ENCODE measurements at places on chromosomes 1 and 21.

- peak; percentile 94 for DNase-seq
Observed at GRCh38 chr1:235018161-235018560, 110.5 kb downstream of the TOMM20 start.

DNA sequence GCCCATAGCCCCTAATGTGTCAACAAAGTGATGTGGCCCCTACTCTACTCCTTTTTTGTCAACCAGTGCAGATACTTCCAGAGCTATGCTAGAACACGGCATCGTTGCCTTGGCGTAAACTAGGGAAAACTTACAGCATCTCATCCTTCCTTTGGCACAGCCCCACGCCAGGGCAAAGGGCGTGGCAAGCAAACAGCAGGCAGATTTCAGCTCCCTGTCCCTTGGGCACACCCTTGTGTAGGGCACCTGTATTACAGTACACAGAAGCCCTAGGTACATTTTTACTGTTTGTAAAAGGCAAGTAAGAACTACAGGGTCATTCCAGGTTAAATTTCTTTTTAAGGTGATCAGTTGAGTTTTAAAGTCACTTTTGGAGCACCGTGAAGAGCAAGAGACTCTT, 29.3 kb downstream of the PRDX6 start:
- DNase-seq, result no peak

DNA sequence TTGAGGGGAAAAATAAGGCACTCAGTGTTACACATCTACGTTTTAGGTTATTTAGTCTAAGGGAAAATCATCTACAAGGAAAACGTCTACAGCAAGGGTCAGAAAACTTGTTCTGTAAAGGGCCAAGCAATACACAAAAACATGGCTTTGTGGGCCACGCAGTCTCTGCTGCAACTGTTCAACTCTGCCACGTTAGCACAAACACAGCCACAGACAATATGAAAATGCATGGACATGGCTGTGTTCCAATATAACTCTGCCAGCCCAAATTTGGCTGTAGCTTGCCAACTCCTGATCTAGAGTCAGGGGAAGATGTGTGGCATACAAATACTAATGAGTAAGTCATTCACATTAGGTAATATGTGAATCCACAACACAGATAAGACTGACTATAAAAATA, 40.7 kb downstream of the COA6 start:
- DNase-seq, result no peak

- no peak for DNase-seq
Observed at GRCh38 chr1:112264010-112264409, 132.0 kb upstream of the CTTNBP2NL start.

- no peak for DNase-seq
Observed at GRCh38 chr1:241611063-241611462, 29.1 kb downstream of the CHML start.

GRCh38 chr1:15337656-15338402, 71.9 kb upstream of the EFHD2 start:
- no peak for DNase-seq

DNA sequence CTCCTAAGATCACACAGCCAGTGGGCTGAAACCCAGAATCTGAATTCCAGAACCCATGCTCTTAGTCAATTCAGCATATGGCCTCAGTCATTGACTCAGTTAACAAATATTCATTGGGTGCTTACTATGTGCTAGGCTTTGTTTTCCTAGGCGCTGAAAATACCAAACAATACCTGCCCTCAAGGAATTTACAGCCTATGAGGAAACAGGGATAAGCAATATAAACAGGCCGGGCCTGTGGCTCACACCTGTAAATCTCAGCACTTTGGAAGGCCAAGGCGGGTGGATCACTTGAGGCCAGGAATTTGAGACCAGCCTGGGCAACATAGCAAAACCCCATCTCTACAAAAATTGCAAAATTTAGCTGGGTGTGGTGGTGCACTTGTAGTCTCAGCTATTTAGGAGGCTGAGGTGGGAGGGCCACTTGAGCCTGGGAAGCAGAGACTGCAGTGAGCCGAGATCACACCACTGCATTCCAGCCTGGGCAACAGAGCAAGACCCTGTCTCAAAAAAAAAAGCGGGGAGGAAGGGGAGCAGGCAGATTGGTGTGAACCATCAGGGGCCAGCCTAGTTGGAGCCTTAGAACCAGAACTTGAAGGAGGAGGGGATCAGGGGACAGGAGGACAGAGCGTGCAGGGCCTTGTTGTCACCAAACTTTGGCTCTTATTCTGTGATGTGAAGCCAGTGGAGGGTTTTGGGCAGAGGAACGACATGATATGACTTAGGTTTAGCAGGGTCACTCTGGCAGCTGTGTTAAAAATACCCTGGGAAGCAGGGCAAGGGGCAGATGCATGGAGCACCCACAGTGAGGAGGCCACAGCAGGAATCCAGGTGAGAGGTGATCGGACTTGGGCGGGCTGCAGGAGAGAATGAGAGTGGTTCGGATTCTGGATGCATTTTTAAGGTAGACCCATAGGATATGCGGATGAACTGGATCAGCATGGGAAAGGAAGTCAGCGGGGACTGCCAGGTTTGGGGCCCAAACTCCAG, 5.8 kb downstream of the TINAGL1 start:
- DNase-seq, result no peak

DNA sequence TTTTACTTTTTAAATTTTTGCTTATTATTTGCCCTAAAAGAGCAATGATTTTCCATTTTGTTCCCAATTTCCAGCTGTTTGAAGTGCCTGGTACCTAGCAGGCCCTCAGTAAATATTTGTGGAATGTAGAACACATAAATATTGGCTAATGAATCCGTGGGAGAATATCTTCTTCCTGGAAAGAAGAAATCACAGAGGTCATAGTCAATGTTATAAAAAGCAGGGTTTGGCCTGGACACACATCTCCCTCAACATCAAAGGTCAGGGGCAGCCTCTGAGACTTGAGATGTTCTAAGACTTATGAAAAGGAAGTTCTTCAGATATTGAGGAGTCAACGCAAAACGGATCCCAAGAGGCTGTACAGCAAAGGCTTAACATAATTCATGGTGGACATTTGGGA, 358.1 kb downstream of the HHAT start:
- no peak for DNase-seq

DNA sequence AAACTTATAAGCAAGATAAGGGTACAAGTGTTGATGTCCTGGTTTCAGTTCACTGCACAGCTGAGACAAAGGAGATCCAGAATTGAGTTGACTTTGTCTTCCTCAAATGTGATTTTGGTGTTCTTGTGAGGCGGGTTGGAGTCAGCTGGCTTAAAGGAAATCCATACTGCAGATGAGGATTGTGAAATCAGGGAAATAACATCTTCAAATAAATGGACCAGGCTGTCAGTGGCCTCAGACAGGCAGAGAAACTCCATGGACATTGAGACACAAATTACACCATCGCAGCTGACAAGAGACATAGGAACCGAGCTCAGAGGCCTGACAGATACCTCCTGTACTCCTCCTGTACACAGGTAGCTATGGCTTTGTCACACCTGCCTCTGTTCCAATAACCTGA, 27.0 kb upstream of the REG4 start:
- no peak for DNase-seq

DNA sequence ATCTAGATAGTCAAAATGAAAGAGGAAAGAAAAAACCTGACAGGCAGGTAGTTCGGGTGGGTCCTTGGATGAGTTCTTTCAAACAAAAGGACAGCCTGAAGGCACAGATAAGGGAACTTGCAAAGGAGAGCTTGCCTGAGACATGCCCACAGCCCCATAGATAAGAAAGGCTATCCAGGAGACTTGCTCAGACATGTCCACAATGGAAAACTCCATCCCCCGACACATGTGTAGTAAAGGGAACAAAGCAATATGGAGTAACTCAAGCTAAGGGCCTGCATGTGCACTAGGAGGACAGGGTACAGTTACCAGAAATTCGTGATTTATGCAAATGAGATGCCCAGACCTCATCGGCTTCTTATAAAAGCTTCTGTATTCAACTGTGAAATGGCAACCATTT, 281.5 kb downstream of the NEGR1 start:
- no peak for DNase-seq

DNA sequence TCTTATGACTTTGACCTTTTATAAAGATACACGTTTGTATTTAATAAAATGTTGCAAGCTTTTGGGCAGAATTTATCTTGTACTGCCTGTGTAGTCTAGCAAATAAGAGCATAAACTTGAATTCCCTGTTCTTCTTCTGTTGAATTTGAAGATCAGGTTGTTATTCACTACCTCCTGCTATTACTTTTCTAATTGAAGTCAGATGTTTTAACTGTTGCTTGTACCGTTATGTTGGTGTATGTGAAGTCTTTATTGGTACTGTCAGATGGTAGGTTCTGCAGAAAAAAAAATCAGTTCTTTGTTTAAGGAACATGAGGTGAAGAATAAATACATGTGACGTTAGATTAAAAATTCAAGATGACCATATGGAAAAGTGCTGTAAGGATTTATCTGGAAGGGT, 69.1 kb downstream of the DYRK1A start:
- DNase-seq, result no peak

GRCh38 chr1:117598489-117598888, 7.4 kb upstream of the TENT5C start:
- DNase-seq, result no peak

GRCh38 chr1:153608089-153608682, 4.8 kb downstream of the S100A16 start:
- no peak for DNase-seq

DNA sequence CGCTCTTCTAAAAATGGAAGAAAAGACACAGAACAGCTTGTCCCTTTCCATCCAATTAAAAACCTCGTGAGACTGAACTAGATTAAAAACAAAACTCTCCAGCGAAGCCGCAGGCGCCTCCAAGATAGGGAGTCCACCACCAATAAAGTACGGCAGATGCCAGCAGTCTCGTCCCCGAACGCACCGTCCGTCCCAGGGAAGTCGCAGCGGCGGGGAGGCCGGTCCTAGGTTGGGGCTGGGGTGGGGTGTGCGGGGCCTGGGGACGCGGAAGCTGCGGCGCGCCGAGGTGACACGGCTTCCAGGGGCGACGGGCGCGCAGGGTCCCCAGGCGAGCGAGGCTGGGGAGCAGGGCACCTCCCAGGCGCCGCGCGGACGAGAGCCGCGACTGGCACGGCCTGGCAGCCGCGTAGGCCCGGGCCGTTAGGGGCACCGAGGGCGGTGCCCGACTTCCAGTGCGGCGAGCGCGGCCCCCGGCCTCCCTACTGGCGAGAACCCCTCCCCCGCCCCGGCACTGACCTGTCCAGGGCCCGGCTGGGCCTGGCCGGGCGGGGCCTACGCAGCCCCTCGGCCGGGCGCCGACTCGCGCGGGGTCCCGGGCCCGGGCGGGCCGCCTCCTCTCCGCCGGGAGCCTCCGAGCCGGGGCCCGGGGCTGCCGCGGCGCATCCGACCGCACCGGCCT, 28.3 kb upstream of the A3GALT2 start:
- no peak for DNase-seq

- no peak for DNase-seq
Observed at GRCh38 chr1:17549384-17549783, 9.9 kb downstream of the ARHGEF10L start.

DNA sequence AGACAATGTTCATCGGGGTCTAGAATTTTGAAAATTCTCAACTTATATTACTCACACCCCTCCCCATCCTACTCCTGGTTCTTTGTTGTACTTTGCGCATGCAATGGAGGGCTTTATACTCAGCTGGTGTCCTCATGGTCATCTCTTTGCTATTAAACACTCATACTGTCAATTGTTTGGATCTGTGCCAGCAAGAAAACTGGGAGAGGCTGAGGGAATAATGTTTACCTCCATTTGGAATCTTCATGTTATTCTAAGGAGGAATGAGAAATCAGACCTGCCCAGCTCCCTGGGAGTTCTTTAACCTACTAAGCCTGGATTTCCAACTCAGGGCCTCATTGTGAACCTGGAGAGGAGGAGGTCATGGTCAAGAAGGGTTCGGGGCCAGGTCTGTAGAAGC, 143.9 kb upstream of the DNAH14 start:
- DNase-seq, result no peak

- no peak for DNase-seq
Observed at GRCh38 chr1:14659913-14660312, 61.4 kb downstream of the KAZN start.

DNA sequence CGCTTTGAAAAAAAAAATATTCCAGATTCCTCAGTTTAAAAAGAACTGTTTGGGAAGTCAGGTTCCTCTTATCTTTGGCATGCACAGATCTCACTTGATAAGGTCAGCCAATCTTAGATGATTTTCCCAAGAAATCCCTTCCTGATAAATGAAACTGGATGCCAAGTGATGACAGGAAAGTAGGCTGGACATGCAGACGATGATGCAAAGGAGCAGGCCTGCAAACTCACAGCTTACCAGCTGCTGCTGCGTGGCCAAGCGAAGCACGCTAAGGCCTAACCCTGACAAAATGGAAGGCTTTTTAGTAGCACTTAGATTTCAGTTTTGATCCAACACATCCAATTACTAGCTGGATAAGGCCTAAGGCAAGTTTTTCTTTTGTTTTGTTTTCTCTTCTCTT, 10.1 kb downstream of the TADA1 start:
- DNase-seq, result no peak

GRCh38 chr21:33894736-33895288, 20.8 kb downstream of the ATP5PO start:
- peak; percentile 63 for DNase-seq

DNA sequence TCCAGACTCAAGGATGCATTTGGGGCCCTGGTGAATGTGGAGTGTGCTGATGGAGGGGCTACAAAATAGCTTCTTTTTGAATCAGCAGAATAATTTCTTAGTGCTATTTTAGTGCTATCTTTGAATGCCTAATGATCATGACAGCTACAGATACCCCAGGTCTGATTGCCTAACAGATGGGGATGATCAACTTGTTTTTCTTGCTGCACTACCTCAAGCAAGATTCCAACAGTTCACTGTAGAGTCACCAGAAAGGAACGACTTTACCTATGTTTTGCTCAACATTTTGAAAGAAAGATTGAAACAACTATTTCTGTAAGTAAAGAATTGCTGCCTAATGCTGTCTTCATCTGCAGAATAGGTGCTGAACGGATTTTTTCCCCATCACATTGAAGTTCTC, 42.6 kb upstream of the VAV3 start:
- no peak for DNase-seq

GRCh38 chr21:25300632-25301031, 306.6 kb downstream of the MRPL39 start:
- DNase-seq, result no peak

DNA sequence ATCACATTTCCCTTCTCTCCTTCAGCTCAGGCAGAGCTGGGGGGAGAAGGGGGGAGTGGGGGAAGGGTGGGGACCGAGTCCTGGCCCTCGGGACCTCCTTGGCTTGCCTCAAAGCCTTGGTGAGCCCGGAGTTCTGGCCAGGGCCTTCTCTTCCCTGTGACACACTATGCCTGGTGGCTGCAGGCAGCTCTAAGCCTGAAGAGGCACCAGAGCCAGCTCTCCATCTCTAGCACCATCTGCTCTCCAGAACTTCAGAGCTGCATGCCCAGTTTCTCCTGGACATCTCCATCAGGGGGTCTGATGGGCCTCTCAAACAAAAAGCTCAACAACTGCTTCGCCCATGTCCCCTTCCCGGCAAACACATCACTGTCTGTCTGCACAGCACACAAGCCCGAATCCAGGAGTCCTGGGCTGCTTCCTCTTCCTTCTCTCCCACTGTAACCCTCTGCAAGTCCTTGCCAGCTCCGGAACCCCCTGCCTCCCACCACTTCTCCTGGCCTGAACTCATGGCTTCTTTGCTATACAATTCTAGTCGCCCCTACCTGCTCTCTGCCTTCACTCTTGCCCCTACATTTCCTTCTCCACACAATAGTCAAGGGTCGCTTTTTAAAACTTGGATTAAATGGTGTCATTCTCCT, 26.5 kb downstream of the KIAA1614 start:
- no peak for DNase-seq
